ENCODE measurements at places on chromosomes 4 and X.

GRCh38 chr4:145132511-145133098, 34.5 kb downstream of the ABCE1 start:
- peak overlapping the region; percentile 89 for H3K27ac ChIP-seq
- no peaks in the 10 kb centered on the region for H3K27me3 ChIP-seq
- peaks cover 97% of the 10 kb centered on the region for H3K36me3 ChIP-seq
- H3K4me3 ChIP-seq = no peak overlapping the region
- peaks cover 66% of the 10 kb centered on the region for H3K4me1 ChIP-seq

DNA sequence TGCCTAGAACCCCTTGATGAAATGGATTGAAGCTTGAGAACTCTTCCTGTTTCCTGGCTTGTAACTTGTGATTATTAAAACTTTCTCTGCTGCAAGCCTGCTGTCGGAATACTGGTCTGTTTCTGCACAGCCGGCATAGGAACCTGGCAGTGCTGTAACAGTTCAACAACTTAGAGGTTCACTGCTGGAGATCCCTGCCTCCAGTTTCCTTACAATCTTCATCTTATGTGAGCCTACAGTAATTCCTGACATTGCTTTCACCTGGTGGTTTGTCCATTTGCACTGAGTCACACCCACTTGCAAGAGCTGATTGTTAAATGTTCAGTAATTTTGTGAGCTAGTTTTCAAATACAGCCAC, 1.3 kb upstream of the SEPSECS start:
- H3K4me3 ChIP-seq = peak overlapping the region; percentile 83
- peaks cover 35% of the 10 kb centered on the region for H3K4me1 ChIP-seq
- peak overlapping the region; percentile 94 for H3K27ac ChIP-seq
- H3K27me3 ChIP-seq = no peaks in the 10 kb centered on the region

GRCh38 chrX:13469963-13470684, 99.3 kb upstream of the EGFL6 start:
- H3K27me3 ChIP-seq = peaks cover 72% of the 10 kb centered on the region
- peaks cover 25% of the 10 kb centered on the region for H3K4me1 ChIP-seq
- H3K36me3 ChIP-seq = no peaks in the 10 kb centered on the region
- no peak overlapping the region for H3K4me3 ChIP-seq
- DNase-seq = no peak

- H3K27ac ChIP-seq = no peak overlapping the region
- no peaks in the 10 kb centered on the region for H3K36me3 ChIP-seq
- H3K4me3 ChIP-seq = no peak overlapping the region
Measured at GRCh38 chr4:79923281-79923680, 149.7 kb downstream of the ANTXR2 start.

GRCh38 chr4:3807311-3807710, 41.1 kb downstream of the ADRA2C start:
- H3K36me3 ChIP-seq = no peaks in the 10 kb centered on the region
- H3K4me3 ChIP-seq = no peak overlapping the region
- H3K4me1 ChIP-seq = no peaks in the 10 kb centered on the region
- peaks cover 27% of the 10 kb centered on the region for H3K27me3 ChIP-seq
- no peak overlapping the region for H3K27ac ChIP-seq

DNA sequence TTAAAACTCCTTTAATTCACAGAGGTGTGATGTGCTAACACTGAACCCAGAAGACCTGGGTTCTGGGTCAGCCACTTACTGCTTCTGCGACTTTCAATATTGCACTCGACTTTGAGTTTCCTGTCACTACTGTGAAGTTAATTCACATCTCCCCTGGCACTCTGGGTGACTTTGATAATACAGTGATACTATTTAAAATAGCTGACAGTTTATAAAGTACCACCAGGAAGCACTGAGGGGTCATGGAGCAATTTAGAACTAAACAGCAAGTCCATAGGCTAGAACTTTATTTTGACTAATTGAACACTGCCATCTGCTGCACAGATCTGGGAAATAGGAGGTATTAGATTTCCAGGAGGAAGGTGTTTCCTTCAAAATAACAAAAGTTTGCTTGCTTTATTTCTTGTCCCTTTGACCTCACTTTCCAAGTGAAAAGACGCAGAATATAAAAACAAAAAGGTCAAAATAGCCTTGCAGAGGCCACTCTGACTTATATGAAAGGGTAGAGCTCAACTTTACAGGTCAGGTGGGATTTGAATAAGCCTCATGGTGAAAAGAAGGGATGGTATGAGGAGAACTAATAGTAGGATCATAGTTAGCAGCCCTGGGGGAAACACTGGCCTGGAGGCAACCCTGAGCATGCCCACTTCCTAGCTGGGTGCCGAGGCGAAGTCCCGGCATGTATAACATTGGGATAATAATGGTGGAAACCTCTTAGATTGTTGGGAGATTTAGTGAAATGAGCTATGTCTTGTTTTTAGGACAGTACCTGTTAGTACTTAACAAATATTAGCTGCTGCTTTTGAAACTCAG, 53.4 kb downstream of the ZNF518B start:
- H3K4me1 ChIP-seq = no peaks in the 10 kb centered on the region
- no peaks in the 10 kb centered on the region for H3K36me3 ChIP-seq
- no peaks in the 10 kb centered on the region for H3K27me3 ChIP-seq
- no peak overlapping the region for H3K4me3 ChIP-seq
- no peak overlapping the region for H3K27ac ChIP-seq
- DNase-seq = no peak

DNA sequence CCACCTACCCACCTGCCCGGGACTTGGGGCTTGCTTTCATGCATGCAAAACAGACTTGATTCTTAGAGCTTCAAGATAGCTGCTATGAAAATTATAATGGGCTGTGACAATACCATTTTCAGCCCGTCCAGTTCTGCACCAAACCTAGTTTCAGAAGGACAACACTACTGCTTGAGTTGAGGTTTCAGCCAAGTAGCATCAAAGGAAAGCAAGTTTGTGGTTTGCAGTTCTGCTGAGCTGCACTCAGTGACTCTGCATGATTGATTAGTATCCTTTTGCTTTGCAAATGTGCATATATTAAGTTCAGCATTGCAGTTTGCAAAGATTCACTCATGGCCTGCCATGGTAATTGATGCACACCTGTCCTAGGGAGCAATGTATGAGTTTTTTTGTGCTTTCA, 442.7 kb downstream of the RPA4 start:
- no peaks in the 10 kb centered on the region for H3K27me3 ChIP-seq
- no peaks in the 10 kb centered on the region for H3K36me3 ChIP-seq
- H3K4me3 ChIP-seq = no peak overlapping the region
- peaks cover 3% of the 10 kb centered on the region for H3K4me1 ChIP-seq

DNA sequence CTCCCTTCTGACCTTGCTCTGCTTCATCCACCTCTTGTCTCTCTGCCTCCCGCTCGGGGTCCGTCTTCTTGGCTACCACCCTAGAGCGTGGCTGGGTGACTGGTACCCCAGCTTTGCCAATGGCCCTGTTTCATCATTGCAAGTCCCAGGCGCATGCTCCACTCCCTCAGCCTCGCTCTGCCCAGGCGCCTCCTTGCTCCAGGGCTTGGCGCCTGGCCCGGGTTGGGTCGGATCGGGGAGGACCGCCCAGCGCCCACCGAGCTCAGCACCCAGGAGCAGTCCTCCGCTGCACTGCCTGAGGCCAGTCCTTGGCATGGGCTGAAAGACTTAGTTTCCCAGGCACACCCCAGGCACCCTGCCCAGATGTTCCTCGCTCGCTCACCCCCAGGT, 577 bp downstream of the BGN start:
- H3K36me3 ChIP-seq = no peaks in the 10 kb centered on the region
- H3K27ac ChIP-seq = no peak overlapping the region
- peaks cover 24% of the 10 kb centered on the region for H3K27me3 ChIP-seq
- no peak overlapping the region for H3K4me3 ChIP-seq
- DNase-seq = no peak

- peaks cover 9% of the 10 kb centered on the region for H3K27me3 ChIP-seq
- no peak for DNase-seq
- H3K4me1 ChIP-seq = no peaks in the 10 kb centered on the region
- H3K27ac ChIP-seq = no peak overlapping the region
- H3K36me3 ChIP-seq = no peaks in the 10 kb centered on the region
- no peak overlapping the region for H3K4me3 ChIP-seq
Measured at GRCh38 chrX:10414862-10415261, 205.5 kb downstream of the MID1 start.

GRCh38 chr4:61427099-61427817, 227.1 kb downstream of the ADGRL3 start:
- H3K36me3 ChIP-seq = no peaks in the 10 kb centered on the region
- H3K27me3 ChIP-seq = no peaks in the 10 kb centered on the region
- no peaks in the 10 kb centered on the region for H3K4me1 ChIP-seq
- no peak for DNase-seq
- no peak overlapping the region for H3K27ac ChIP-seq
- no peak overlapping the region for H3K4me3 ChIP-seq

GRCh38 chr4:140579278-140579677, 10.5 kb upstream of the UCP1 start:
- DNase-seq = no peak
- no peaks in the 10 kb centered on the region for H3K4me1 ChIP-seq
- peaks cover 57% of the 10 kb centered on the region for H3K27me3 ChIP-seq
- H3K36me3 ChIP-seq = no peaks in the 10 kb centered on the region

DNA sequence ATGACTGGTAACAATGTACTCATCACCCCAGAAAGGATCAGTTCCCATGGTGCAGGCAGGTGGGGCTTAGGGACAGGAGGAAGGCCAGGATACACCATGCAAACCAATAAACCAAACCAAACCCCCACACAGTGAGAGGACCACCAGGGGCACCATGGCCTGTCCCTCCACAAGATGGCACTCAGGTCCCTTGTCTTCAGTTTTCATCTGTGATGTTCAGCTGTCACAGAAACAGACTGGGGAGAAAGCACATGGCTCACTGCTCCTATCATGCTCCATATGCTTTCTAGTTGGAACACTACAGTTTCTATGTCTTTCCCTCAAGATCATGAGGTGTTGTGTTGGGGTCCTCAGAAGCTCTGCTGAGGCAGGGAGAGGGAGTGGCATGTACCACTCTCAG, 10.1 kb downstream of the HS3ST1 start:
- peak; percentile 35 for DNase-seq
- no peaks in the 10 kb centered on the region for H3K36me3 ChIP-seq

DNA sequence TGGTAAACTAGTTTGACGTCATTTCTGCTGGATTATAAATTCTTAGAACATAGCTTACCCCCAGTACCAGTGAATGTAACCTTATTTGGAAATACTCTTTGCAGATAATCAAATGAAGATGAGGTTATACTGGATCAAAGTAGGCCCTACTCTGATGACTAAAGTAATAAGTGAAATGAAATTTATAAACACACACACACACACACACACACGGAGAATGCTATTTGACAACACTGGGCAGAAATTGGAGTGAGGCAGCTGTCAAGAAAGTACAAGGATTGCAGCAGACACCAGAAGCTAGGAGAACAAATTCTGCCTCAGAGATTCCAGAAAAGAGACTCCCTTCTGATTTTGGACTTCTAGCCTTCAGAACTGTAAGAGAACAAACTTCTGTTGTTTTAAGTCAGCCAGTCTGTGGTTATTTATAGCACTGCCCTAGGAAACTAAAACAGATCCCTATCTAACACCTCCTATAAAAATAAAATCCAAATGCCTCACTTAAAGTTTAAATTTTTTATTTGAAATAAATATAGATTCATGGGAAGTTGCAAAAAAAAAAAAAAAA, 448.6 kb downstream of the PCDH18 start:
- no peak overlapping the region for H3K4me3 ChIP-seq
- H3K27me3 ChIP-seq = no peaks in the 10 kb centered on the region
- DNase-seq = no peak
- H3K36me3 ChIP-seq = no peaks in the 10 kb centered on the region
- no peaks in the 10 kb centered on the region for H3K4me1 ChIP-seq

GRCh38 chr4:114694770-114695169, 96.2 kb downstream of the UGT8 start:
- no peaks in the 10 kb centered on the region for H3K36me3 ChIP-seq
- H3K27ac ChIP-seq = no peak overlapping the region

- H3K27me3 ChIP-seq = peaks cover 97% of the 10 kb centered on the region
- no peaks in the 10 kb centered on the region for H3K36me3 ChIP-seq
- no peak overlapping the region for H3K4me3 ChIP-seq
- peaks cover 23% of the 10 kb centered on the region for H3K4me1 ChIP-seq
- no peak for DNase-seq
- no peak overlapping the region for H3K27ac ChIP-seq
Measured at GRCh38 chr4:93829820-93830687, 1.5 kb downstream of the ATOH1 start.

GRCh38 chr4:8732681-8733243, 138.9 kb downstream of the HMX1 start:
- no peak overlapping the region for H3K27ac ChIP-seq
- no peaks in the 10 kb centered on the region for H3K4me1 ChIP-seq
- no peak for DNase-seq
- H3K27me3 ChIP-seq = no peaks in the 10 kb centered on the region
- no peak overlapping the region for H3K4me3 ChIP-seq

DNA sequence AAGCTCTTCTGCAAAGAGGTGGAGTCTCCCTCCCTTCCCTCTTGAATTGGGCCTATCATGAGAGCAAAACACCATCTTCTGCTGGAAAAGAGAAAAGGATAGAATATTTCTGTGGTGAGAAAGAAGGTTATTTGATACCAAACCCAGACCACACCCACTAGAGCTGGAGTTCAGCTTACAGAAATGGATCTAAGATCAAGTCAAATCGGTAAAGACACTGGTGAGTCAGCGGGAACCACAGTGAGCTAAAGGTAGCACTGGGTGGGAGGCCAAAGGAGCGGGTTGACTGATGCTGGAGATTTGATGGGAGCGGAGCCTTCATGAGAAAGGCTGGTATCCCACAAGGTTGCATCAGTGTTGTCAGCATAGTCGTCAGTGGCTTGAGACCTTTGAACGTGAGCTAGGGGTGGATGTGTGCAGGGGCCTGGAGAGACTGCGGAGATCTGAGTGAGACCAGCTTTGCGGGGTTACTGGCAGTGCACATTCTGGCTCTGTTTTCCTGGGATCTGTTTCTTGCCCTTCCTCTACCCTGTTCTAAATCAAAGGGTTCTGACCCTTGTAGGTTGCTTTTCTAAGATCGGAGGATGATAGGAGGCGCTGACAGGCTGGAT, 106.4 kb upstream of the SCOC start:
- no peak overlapping the region for H3K4me3 ChIP-seq
- H3K27ac ChIP-seq = no peak overlapping the region
- DNase-seq = no peak
- no peaks in the 10 kb centered on the region for H3K36me3 ChIP-seq
- peaks cover 13% of the 10 kb centered on the region for H3K27me3 ChIP-seq
- H3K4me1 ChIP-seq = peaks cover 6% of the 10 kb centered on the region

DNA sequence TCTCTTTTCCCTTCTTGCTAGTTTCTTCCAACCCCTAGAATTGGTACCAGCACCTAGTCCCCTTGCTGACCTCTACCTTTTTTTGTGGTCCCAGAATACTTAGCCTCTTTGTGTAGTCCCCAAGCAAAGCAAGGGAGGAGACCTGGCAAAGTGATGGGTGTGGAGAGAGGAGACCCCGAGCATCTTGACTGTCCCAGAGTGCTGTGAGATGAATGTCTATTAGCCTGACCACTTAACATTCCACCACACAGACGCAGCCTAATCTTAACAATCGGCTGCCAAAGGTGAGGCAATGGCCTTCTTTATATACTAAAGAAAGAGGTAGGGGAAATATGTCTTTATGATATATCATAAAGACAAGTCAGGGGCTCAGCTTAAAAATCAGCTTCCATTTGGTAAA, 55.9 kb downstream of the TRIM2 start:
- DNase-seq = no peak
- no peaks in the 10 kb centered on the region for H3K36me3 ChIP-seq
- H3K27me3 ChIP-seq = peaks cover 10% of the 10 kb centered on the region
- H3K4me1 ChIP-seq = no peaks in the 10 kb centered on the region
- H3K27ac ChIP-seq = no peak overlapping the region
- no peak overlapping the region for H3K4me3 ChIP-seq

Data from activated T-cell treated with anti-CD3 and anti-CD28 coated beads, Interleukin-2, amount 50 U/mL, for 24 hours (primary cell).